Panc1 (cell line): ENCODE measurements at places on chromosomes 16 and 17. TPM values are rescaled to one million over a fixed set of nuclear protein-coding genes. Genes with fewer than 3 reads are reported as not detected.

DNA sequence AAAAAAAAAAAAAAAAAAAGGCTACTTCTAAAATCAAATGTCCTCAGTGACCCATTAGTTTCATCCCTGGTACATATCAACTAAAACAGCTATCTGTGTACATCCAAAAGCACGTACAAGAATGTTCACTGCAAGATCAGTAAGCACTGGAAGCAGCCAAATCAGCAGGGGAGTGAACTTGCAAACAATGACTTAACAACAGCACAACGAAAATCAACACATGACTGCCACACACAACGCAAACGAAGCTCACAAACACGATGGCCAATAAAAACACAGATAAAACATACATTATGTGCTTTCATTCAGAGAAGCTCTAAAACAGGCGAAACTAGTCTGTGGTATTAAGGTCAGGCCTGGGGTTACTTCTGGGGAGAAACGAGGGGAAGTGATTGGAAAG lies 60.6 kb downstream of the XPO6 start:
- no peak overlapping the region for H3K27ac ChIP-seq
- DNase-seq, result no peak
- H3K4me1 ChIP-seq, result no peaks in the 10 kb centered on the region
- H3K36me3 ChIP-seq, result peaks cover 15% of the 10 kb centered on the region

DNA sequence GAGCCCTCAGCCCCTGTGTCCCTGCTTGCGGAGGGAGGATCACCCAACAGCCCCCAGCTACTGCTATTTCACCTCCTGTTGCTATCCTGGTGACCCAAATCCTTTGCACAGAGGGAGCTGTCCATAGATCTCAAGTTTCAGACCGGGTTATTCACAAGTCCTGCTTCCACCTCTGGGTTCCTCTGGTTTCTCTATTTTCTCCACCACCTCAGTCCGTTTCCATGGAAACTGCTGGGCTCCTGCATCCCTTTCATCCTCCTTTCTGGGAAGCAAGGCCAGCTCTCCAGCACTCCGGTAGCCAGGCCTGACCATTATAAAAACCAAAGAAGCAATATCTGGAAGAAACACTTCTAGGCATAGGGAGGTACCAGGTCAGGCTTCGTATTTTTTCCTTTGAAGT lies 4.8 kb upstream of the CALB2 start:
- H3K27ac ChIP-seq, result no peak overlapping the region
- no peak for DNase-seq
- H3K36me3 ChIP-seq, result no peaks in the 10 kb centered on the region
- no peaks in the 10 kb centered on the region; the same call in 1 of the 2 replicates for H3K4me1 ChIP-seq
- no peaks in the 10 kb centered on the region for H3K27me3 ChIP-seq

Gene TMEM106A
- 3.5 TPM for total RNA-seq

DNA sequence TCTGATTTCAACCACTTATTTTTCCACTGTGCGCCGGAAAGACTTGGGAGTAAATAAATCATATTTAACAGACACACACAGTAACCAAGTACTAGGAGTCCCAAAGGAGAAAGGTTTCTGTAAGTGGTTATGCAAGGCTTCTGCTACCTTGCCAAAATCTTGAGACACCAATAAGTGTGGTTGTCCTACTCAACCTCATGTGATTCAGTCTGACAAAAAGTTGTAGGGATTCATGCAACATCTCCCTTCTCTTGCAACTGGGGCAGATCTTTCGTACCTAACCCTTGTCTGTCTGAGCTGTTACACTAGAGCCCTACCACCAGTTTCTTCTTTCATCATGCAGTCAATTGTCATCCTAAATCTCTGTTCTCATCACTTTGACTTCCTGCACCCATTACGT lies 69.9 kb upstream of the NUDT7 start:
- H3K36me3 ChIP-seq, result no peaks in the 10 kb centered on the region
- DNase-seq, result no peak
- no peak overlapping the region for H3K27ac ChIP-seq
- no peak overlapping the region for H3K4me3 ChIP-seq

- H3K27ac ChIP-seq, result no peak overlapping the region
- no peak for DNase-seq
- H3K27me3 ChIP-seq, result no peaks in the 10 kb centered on the region
- H3K36me3 ChIP-seq, result no peaks in the 10 kb centered on the region
Observed at GRCh38 chr16:19830902-19831560, 53.6 kb downstream of the GPRC5B start.

Gene ATP2A3
- total RNA-seq, result 29.7 TPM

Gene COG1
- 41.2 TPM for total RNA-seq

DNA sequence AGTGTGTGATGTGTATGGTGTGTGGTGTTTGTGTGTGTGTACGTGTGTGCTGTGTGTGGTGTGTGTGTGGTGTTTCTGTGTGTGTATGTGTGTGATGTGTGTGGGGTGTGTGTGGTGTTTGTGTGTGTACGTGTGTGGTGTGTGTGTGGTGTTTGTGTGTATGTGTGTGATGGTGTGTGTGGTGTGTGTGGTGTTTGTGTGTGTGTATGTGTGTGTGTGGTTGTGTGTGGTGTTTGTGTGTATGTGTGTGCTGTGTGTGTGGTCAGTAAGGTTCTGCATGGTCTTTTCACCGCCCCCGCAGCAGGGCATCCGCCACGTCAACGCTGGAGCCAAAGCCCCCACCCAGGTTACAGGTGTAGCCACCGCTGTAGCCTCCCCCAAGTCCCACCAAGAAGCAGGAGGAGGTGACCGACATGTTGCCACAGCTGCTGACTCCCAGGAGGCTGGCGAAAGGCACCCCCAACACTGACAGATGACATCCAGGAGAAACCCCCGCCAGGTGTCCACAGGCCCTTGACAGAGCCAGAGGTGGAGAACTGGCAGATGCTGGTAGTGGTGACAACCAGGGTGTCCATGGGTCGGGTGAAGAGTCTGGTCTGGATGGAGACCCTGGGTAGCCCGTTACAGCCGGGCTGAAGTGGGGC lies 9.3 kb upstream of the KRT17 start:
- no peak overlapping the region for H3K4me3 ChIP-seq
- no peaks in the 10 kb centered on the region for H3K27me3 ChIP-seq
- no peaks in the 10 kb centered on the region for H3K36me3 ChIP-seq
- peaks cover 12% of the 10 kb centered on the region for H3K4me1 ChIP-seq
